ENCODE measurements at places on chromosomes 3 and 15.
A peak's percentile ranks its signal among the peaks of the same experiment; 100 is the strongest.

DNA sequence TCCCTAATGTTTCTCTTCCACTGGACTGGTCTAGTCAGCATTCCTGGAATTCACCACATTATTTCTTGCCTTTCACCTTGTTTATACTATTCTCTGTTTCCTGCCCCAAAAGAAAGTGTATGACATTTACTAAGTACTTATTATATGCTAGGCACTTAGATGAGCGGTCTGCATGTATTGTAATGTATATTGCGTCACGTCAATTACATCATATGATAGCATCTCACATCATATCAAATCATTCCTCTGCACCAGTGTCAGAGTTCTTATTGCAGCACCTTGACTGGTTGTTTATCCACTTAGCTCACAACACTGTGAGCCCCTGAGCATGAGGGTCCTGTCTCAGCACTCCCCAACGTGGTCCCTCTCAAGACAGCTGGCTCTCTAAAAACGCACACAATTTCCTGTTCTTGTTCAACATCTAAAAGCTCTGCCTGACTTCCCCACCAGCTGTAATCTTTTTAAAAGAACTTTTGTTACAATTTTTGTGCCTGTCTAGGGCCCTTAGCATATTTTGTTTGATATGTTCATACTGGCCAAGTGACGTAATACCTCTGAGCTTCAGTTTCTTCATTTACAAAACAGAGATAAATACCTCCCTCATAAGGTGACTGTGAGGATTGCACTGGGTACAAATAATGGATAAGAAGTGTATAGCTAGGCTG lies 58.8 kb downstream of the ARHGAP31 start:
- DNase-seq = no peak

GRCh38 chr3:156236556-156237260 lies 116.3 kb downstream of the KCNAB1 start:
- DNase-seq = no peak

DNA sequence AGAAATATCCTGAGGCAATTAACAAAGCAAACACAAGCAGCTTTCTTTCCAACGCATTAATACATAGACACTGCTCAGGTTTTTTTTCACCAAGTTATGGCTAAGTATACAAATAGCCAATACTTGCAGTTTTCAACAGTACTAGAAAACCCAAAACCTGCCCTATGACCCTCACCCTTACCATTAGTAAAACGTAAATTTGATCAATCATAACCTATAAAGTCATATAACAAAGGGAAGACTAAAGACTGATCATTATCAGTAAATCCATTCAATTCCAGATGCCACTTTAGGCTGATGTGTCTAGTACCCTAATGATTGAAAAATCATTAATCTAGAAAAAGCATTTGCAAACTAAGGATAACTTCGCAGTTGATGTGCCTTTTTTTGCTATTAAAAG lies 3.2 kb downstream of the SERP1 start:
- DNase-seq = no peak

DNA sequence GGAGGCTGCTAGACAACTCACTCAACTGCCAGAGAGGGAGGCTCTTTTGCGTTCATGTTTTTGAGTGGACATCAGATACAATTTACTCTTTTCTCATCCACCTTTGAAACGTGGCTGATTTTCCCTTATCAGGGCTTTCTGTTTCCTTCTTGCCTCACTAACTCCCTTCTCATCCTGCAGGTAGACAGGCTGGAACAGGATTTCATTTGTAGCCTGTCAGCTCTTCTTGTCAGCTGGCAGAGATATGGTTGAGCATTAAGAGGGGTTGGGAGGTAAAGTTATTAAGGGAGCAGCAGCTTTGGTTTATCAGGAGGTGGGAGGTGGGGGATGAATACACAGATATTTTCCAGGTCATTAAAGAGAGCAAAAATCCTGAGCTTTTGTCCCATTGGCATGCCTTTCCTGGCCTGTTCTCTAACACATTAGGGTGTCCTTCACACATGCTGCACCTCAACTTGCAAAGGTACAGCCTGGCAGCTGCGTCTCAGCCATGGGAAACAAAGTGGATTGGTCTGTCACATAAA lies 73.5 kb downstream of the PPM1L start:
- no peak for DNase-seq

- DNase-seq = no peak
Observed at GRCh38 chr15:88623061-88623460, 1.9 kb downstream of the AEN start.

GRCh38 chr3:196726788-196727675 lies 12.6 kb upstream of the PAK2 start:
- no peak for DNase-seq

- no peak for DNase-seq
Observed at GRCh38 chr3:17745301-17745700, 2.9 kb upstream of the TBC1D5 start.

- no peak for DNase-seq
Observed at GRCh38 chr3:61134532-61134931, 116.7 kb downstream of the FHIT start.

DNA sequence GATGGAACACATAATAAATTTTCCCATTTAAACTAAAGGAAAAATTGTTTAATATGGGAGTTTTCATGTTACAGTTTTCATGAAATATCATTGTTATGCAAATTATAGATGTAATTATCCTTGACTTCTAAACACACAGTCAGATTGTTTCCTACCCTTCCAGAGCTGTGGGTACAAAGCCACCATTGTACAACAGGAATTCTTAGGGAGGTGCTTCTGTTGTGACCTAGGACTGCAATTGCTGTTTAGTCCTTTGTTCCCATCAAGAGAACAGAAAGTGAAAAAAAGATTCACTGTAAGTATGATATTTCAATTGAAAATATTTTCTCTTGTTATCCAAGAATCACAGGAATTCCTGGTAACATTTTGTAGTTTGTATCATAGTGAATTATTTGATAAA lies 455.3 kb upstream of the NAALADL2 start:
- no peak for DNase-seq

DNA sequence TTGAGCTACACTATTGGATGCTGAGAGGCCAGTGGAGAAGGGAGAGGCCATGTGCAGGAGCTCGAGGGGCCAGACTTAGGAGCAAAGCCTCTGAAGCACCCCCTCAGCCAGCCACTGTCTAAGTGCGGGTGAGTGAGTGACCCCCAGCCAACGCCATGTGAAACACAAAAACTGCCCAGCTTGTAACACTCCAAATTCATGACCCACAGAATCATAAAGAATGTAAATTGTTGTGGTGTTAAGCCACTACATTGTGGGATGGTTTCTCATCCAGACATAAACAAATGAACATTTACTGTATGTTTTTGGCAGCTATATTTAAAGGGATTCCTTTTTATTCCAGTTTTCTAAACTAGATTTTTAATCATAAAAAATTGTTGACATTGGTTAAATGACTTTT lies 27.2 kb upstream of the TMEM158 start:
- no peak for DNase-seq

GRCh38 chr3:18886331-18886730 lies 262.0 kb upstream of the KCNH8 start:
- no peak for DNase-seq

- DNase-seq = no peak
Observed at GRCh38 chr15:42741710-42742109, 4.8 kb upstream of the CDAN1 start.

- DNase-seq = no peak
Observed at GRCh38 chr3:147038481-147038880, 367.9 kb downstream of the ZIC4 start.

- no peak for DNase-seq
Observed at GRCh38 chr15:84807228-84807627, 9.9 kb upstream of the ALPK3 start.

DNA sequence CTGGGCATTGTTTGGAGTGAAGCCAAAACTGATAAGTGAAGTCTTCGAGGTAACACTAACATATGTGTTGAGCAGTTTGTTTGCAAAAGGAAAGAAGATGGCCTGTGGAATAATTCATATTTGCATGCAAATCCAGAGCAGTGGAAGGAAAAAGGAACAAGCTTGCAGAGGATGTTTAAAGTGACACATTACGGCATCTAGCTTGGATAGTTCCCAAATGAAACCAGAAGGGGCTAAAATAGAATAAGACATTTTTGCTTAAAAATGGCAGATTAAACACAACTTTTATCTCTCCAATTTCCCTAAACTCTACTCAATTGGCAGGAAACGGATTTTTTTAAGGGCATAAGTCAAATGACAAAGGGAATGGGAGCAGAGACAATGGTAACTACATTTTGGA lies 25.4 kb upstream of the RYK start:
- no peak for DNase-seq

DNA sequence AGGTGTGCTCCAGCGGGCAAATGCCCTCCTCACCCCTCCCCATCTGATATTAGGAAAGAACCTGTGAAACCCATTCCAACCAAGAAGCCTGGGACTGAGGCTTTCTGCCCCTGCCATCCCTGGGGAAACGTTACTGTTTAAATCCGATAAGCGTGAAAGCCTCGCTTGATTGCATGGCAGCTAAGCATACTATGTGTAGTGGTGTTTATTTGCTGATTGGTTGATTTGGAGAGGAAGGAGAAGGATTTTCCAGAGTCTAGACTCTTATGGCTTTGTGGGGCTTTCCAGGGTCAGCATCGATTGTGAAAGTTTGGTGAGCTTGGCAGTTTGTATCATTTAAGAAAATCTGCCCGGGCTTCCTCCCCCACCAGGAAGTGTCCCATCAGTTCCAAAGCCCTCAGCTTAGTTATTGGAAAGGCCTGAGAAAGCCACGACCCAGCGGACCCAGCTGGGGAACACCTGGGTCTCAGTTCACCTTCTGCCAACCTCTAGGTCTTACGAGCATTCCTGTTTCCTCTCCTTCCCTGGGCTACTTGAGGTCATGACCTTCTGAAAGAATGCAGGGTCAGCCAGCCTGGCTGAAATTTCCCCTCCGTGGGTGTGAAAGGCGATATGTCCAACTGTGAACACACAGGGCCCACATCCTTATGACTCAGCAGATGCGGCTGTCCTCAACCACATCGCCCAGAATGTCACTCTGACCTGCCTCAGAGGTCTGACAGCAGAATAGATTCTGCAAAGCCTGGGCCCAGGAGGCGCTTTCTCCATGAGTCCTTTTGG lies 62.8 kb upstream of the HERC1 start:
- no peak for DNase-seq

DNA sequence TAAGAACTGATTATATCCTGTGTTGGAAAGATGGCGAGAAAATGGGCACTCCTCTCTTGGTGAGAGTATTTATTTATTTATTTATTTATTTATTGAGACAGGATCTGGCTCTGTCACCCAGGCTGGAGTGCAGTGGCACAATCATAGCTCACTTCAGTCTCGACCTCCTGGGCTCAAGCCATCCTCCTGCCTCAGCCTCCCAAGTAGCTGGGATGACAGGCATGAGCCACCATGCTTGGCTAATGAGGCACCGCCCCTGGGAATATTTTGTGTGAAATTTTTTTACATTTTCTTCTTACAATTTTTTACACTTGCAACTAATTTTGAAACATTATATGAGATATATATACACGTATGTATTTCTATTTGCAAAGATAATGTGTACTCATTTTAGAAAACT lies 150.5 kb upstream of the PRR20G start:
- no peak for DNase-seq

GRCh38 chr3:123447749-123448517 lies 957 bp downstream of the ADCY5 start:
- peak; percentile 52 for DNase-seq

DNA sequence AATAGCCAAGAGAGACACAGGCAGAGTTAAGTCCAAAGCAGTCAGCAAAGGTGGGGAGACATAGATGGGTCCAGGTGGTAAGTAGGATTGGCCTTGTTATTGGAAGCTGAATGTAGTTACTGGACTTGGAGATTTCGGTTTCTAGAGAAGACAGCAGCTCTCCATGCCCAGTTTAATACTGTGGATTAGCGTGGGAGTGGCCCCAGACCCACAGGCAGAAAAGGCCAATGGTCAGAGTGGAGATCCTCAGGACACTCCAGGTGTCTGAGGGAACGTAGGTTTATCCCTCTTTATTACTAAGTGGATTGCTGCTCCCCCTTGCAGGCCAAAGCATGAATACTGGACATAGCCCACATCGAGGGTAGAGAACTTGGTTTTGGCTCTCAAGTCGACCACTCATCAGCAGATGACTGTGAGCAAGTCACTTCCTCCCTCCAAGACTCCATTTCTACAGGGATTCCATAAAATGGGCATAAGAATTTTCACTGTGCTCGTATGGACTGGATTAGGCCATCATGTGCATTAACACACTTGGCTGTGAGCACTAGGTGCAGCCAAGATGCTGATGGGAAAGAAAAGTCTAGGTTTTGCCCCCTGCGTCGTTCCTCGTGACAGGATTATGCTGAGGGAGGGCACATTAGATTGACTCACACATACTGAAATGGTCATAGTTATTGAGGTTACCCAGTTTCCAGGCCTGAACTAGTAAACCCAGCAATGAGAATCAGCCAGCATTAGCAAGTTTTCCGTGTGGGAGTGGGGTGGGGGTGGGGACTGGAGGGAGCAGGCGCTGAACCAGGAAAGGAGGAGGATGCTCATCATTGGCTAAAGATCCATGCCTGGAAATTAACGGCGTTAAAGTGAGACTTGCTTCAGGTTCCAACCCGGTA lies 225.2 kb upstream of the TPRG1 start:
- DNase-seq = no peak

DNA sequence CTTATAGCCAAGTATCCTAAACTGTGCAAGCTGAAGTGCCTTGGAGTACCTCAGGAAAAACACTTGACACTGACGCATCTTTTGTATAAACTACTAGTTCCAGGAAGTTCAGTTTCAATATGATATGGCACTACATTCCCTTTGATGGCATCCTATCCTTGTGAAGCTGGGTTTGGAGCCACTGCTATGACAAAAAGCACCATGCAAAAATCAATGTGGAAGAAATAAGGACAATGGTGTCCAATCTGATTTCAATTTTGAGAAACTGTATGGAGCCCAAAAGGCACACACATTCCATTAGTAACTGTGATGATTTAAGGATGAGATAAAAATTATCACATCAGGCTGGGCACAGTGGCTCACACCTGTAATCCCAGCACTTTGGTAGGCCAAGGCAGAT lies 5.6 kb downstream of the RPS27L start:
- DNase-seq = no peak

DNA sequence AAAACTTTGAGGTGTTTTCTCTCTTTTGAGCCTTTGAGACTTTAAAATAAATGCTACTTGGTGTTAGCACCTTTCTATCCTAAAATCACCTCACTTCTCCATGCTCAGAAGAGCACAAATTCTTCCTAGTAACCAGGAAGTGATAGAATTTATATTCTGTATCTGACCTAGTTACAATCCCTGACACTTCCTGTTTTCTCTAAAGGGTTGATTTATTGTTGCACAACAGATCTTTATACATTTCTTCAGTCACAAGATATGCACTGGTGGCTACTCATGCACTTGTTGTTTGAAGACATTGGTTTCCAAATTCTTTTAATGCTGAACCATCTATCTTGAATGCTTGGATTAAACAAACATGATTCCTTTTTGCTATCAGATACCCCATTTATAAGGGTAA lies 47.2 kb upstream of the CNTN3 start:
- no peak for DNase-seq

GRCh38 chr15:38046257-38047051 lies 112.0 kb downstream of the TMCO5A start:
- no peak for DNase-seq

GRCh38 chr3:158713094-158713499 lies 19.2 kb downstream of the RARRES1 start:
- DNase-seq = peak; percentile 58
